NCI-H524 treated with DMSO at 0.1 percent for 48 hours (cell line): ENCODE measurements at places on chromosomes 2 and 18.

DNA sequence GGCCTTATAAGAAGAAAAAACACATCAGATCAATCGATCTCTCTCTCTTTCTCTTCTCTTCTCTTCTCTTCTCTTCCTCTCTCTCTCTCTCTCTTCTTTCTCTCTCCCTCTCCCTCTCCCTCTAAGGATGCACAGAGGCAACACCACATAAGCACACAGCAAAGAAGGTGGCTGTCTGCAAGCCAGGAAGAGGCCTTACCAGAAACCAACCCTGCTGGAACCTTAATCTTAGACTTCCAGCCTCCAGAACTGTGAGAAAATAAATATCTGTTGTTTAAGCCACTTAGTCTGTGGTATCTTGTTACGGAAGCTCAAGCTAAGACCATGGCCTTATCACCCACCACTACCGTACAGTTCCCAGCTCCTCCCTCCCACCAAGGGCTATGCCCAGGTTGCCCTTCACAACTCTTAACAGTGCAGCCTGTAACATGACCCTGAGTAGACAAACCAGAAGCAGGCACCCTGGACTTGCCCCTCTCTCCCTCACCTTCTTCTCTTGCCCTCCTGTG lies 25.2 kb upstream of the TMEM237 start:
- DNase-seq, result no peak

DNA sequence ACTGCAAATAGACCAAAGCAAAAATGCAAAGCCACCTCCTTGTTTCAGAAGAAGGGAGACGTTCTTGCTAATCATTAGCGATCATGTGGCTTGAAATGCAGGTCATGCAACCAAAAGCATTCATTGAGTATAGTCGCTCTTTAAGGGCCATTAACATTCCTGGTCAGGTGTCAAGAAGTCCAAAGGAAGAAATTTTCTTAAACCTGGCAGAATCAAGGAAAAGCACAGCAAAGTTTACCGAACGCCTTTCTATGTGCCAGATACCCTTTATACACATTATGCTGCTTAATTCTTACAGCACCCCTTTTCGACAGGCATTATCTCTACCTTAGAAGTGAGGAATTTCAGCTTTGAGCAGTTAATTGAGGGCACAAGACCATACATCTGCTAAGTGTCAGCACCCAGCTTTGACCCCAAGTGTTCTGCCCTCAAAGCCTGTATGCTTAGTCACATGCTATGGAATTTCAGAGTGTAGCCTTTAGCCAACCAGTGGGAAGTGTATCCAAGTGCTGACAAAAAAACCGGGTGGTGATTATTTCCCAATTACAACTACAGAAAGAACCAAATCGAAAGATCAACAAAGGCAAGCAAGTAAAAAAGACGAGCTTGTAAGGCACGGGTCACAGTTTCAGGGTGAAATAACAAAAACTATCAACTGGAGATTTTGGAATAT lies 70.8 kb downstream of the EPHA4 start:
- no peak for DNase-seq

- no peak for DNase-seq
These were observed 114.5 kb downstream of the INSIG2 start for GRCh38 chr2:118202707-118203303.

GRCh38 chr2:205656461-205656860 lies 25.8 kb upstream of the NRP2 start:
- DNase-seq, result no peak

GRCh38 chr2:135573620-135574019 lies 42.3 kb downstream of the R3HDM1 start:
- no peak for DNase-seq

DNA sequence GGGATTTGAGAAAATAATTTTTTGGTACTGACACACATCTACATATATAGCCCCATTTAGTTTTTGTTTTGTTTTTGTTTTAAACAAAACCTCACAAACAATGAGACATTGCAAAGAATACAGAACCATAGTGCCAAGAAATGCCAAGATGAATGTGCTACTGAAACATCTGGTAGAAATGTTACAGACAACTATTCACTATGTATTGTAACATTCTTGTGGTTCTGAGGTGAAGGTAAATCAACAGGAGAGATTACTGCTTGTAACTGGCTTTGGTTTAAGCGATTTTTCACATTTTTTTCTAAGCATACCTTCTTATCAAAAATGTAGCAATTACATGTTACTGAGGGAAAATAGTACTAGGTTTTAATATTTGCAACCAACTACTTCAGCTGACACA lies 281.3 kb downstream of the ZNF804A start:
- DNase-seq, result no peak

- DNase-seq, result no peak
These were observed 590.7 kb downstream of the ADCYAP1 start for GRCh38 chr18:1495387-1495786.

- no peak for DNase-seq
These were observed 60.9 kb upstream of the DSEL start for GRCh38 chr18:67577386-67577785.

GRCh38 chr2:113198790-113199612 lies 25.2 kb downstream of the PSD4 start:
- DNase-seq, result no peak

DNA sequence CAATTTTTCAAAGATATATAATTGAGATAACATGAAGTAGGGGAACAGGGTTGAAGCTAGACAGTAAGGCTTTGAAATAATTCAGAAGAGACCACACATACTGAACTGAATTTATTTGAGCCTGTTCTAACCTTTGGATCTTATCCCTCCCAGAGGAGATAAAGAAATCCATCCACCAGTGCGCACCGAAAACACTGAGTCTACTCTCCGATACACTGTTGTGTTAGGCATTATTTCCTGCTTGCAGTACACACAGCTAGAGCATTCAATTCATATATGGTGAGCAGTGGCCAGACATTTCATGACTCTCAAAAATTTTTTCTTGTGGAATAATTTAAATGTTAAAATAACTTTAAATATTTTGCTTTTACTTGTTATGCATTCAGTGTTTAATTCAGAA lies 342.7 kb downstream of the GPD2 start:
- no peak for DNase-seq

- DNase-seq, result no peak
These were observed 11.5 kb downstream of the GCC2 start for GRCh38 chr2:108460345-108461037.

DNA sequence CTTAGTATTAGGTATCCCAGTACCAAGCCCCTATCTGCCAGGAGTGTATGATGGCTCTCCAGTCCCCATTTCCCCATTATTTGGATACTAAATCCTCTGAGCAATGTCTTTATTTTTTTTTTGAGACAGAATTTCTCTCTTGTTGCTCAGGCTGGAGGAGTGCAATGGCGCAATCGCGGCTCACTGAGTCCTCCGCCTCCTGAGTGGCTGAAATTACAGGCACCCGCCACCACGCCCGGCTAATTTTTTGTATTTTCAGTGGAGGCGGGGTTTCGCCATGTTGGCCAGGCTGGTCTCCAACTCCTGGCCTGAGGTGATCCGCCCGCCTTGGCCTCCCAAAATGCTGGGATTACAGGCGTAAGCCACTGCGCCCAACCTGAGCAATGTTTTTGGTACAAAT lies 3.6 kb upstream of the PHLPP1 start:
- DNase-seq, result no peak

DNA sequence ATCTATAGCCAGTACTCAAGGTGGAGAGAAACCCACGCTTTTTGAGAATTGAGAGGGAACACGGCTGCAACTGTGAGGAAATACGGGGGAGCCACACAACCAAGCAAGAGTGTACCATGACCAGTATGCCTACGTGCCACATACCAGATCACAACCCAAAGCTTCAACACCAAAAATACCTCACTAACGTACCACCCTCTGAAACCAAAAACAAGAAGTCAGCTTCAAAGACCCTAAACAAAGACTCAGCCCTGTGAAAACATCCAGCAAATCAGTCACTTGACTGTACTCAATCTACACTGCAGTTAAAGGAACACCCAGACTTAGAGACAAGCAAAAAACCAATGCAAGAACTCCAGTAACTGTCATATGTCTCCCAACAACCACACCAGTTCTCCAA lies 17.0 kb downstream of the RNU4ATAC start:
- no peak for DNase-seq

- DNase-seq, result no peak
These were observed 6.9 kb downstream of the ACTR3 start for GRCh38 chr2:113896791-113897190.

DNA sequence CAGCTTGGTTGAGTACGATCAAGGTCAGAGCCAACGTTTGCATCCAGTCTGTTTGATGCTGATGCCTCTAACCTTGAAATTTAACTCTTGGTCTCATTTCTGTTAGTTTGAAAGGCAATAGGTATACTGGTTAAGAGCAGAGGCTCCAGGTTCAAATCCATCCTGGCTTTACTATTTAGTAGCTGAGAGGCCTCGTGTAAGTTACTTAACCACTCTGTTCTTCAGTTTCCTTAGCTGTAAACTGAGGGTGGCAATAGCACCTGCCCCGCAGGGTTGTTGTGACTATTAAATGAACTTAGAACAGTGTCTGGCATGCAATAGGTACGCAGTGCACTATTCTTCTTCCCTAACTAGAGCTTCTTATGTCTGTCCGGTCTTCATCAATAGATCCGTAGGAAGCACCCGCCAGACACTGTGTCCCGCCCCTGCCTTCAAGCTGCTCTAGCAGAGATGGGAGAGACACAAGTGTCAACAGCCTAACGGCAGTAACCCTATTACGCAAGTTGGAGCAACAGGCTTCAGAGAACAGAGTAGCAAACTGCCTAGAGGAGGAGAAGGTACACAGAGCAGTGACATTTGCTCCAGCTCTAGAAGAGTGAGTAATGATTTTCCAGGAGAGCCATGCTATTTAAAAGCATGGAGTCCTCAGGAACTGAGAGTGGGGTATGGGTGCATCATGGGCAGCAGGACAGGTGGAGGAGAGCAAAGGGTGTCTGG lies 62.7 kb upstream of the ST3GAL5 start:
- DNase-seq, result no peak

DNA sequence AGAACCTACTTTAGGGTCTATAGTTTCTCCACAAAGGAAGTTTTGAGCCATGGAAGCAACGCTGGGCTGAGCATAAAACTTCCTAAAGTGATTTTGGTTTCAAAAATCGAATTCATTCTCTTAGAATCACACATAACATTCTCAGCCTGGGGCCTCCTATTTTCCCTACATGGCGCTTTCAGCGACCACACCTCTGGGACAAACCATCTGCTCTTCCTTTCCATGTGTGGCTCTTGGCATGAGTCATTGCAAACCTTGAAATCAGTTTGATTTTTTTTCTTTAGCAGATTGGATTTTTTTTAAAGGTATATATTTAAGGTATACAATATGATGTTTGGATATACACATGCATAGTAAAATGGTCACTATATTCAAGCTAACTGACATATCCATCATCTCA lies 72.5 kb upstream of the APCDD1 start:
- DNase-seq, result no peak

GRCh38 chr2:176088048-176088936 lies 4.2 kb upstream of the HOXD13 start:
- no peak for DNase-seq

- no peak for DNase-seq
These were observed 9.9 kb upstream of the GPR35 start for GRCh38 chr2:240615396-240615795.

- no peak for DNase-seq
These were observed 18.3 kb downstream of the POU3F3 start for GRCh38 chr2:104871972-104872865.

- no peak for DNase-seq
These were observed 79.1 kb upstream of the GRB14 start for GRCh38 chr2:164700390-164700789.

GRCh38 chr18:24460388-24460787 lies at the start of gene HRH4:
TSS of gene HRH4 (plus strand) at chr18:24460637. CDS start at chr18:24460729, 92 bp downstream.
- DNase-seq, result no peak

DNA sequence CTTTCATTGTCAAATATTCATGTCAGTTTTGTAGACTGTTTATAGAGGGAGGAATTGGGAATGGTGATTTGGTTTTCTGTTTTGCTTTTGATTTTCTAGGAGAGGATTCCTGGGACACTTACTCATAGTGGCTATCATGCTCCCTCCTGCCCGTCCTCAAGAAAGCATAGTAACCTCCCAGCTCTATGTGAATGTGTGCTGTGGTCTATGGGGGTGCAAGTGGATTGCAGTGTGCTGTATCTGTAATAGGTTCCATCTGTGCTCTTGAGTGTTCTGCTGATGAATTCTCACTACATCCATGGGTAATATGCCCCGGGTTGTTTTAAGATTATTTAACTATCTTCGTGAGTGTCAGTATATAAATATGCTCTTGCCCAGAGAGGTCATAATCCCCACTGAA lies 811.3 kb downstream of the CNTNAP5 start:
- no peak for DNase-seq

GRCh38 chr18:61394983-61395382 lies 61.8 kb downstream of the CDH20 start:
- DNase-seq, result no peak
